ENCODE measurements at places on chromosomes 7 and 10.
A peak's percentile ranks its signal among the peaks of the same experiment; 100 is the strongest.

- H3K27me3 ChIP-seq, result no peaks in the 10 kb centered on the region
- H3K4me3 ChIP-seq, result no peak overlapping the region
- no peak overlapping the region for H3K27ac ChIP-seq
- H3K36me3 ChIP-seq, result no peaks in the 10 kb centered on the region
- no peak for DNase-seq
These were observed 148.1 kb upstream of the CELF2 start for GRCh38 chr10:10869592-10869991.

- no peak overlapping the region for H3K4me3 ChIP-seq
- H3K27ac ChIP-seq, result no peak overlapping the region
- no peaks in the 10 kb centered on the region for H3K27me3 ChIP-seq
- no peak for DNase-seq
These were observed 72.5 kb downstream of the CCDC6 start for GRCh38 chr10:59833810-59834209.

GRCh38 chr10:69760072-69760471 is 41.6 kb upstream of the COL13A1 start:
- no peaks in the 10 kb centered on the region for H3K27me3 ChIP-seq
- no peaks in the 10 kb centered on the region for H3K4me1 ChIP-seq
- DNase-seq, result no peak
- no peaks in the 10 kb centered on the region for H3K36me3 ChIP-seq

DNA sequence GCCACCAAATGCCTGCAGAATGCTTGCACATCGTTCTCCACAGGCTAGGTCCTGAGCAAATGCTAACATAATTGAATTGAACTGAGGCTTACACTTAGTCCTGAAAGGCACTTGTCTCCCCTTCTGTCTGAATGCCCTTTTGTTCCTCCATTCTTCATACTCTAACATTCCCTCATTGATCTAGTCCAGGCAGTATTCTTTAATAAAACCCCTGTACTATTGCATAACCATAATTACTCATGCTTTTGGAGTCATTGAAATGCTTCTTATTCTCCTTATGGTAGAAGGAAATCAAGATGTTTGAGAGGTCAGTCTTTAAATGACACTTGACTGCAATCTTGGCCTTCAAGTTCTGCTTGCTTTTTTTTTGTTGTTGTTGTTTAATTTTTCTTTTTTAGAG is 7.1 kb downstream of the PI4K2A start:
- H3K27me3 ChIP-seq, result no peaks in the 10 kb centered on the region
- H3K27ac ChIP-seq, result no peak overlapping the region
- peaks cover 48% of the 10 kb centered on the region for H3K4me1 ChIP-seq
- no peak overlapping the region for H3K4me3 ChIP-seq
- DNase-seq, result no peak

- H3K27me3 ChIP-seq, result no peaks in the 10 kb centered on the region
- H3K36me3 ChIP-seq, result peaks cover 20% of the 10 kb centered on the region
- H3K4me1 ChIP-seq, result peaks cover 47% of the 10 kb centered on the region
- H3K27ac ChIP-seq, result peak overlapping the region; percentile 96
- no peak overlapping the region for H3K4me3 ChIP-seq
- no peak for DNase-seq
These were observed 31.5 kb upstream of the SH2D4B start for GRCh38 chr10:80506189-80506575.

GRCh38 chr7:81355911-81356310 is 413.9 kb downstream of the HGF start:
- no peak for DNase-seq
- H3K27me3 ChIP-seq, result no peaks in the 10 kb centered on the region
- H3K4me1 ChIP-seq, result no peaks in the 10 kb centered on the region
- H3K36me3 ChIP-seq, result no peaks in the 10 kb centered on the region

DNA sequence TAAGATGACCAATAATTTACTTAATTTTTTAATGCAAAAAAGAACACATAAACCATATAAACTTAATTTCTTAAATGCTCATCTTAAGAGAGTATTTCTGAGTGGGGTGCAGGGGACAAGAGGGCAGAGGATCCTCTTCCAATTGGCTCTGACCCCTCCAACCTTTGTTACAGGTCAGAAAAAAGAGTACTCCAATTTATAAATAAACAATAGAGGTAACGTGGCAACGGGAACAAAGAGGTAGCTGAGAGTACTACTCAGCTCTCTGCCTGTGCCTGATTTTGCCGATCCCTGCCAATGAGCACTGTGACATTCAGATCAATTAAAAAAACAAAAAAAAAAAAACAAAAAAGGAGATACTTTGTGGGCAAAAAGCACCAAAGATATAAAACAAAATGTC is 307.9 kb downstream of the PARD3 start:
- H3K4me3 ChIP-seq, result no peak overlapping the region
- no peak for DNase-seq
- H3K27ac ChIP-seq, result no peak overlapping the region
- no peaks in the 10 kb centered on the region for H3K27me3 ChIP-seq
- no peaks in the 10 kb centered on the region for H3K36me3 ChIP-seq

DNA sequence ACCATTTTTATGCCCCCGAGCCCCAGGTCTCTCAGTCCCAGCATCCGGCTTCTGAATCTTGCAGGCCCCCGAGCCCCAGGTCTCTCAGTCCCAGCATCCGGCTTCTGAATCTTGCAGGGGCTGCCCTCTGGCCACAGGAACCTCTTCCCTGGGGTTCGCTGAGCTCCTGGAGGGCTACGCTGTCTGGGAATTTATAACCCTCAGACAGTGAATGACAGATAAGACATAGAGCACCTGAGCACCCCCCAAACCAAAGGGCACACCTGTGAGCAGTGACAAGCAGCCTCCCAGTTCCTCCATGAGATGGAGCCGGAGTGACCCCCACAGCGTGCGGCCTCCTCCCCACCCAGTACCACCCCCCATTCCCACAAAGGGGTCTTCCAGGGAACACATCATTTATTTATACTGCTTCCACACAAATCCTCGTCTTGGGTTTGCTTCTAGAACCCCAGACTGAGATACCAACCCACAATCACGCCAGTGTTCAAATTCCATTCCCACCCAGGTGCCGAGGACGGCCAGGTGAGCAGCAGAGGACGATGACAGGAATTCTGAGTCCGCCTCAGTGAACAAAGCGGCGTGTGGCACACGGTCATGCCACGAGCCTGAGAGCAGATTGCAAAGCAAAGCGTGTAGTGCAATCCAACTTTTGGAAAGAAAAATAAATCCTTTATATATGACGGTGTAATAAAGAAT is 57.7 kb upstream of the FAM20C start:
- H3K4me3 ChIP-seq, result no peak overlapping the region
- no peaks in the 10 kb centered on the region for H3K27me3 ChIP-seq
- DNase-seq, result no peak
- H3K27ac ChIP-seq, result no peak overlapping the region
- peaks cover 14% of the 10 kb centered on the region for H3K4me1 ChIP-seq

GRCh38 chr7:147547252-147547897 is 1043.2 kb upstream of the C7orf33 start:
- DNase-seq, result no peak
- H3K27me3 ChIP-seq, result no peaks in the 10 kb centered on the region
- H3K27ac ChIP-seq, result no peak overlapping the region
- no peak overlapping the region for H3K4me3 ChIP-seq

DNA sequence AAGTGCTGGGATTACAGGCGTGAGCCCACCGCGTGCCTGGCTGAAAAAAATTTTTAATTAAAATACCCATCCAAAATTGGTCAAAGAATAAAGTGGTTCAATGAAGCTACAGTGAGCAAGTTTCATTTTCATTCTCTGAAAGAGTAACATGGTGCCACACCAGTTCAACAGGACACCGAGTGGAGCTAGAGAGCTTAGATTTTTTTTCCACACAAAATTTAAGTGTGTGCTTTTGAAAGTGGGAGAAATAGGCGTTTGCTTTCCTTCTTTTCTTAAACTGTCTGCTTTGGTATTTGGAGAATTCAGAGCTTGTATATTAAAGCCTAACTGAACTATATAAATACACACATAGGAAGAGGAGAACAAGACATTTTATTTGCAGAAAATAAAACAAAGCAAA is 43.4 kb downstream of the BPGM start:
- no peak for DNase-seq
- no peaks in the 10 kb centered on the region for H3K27me3 ChIP-seq
- peak overlapping the region; percentile 37 for H3K4me3 ChIP-seq
- H3K27ac ChIP-seq, result peak overlapping the region; percentile 86
- H3K36me3 ChIP-seq, result no peaks in the 10 kb centered on the region

- no peaks in the 10 kb centered on the region for H3K36me3 ChIP-seq
- no peaks in the 10 kb centered on the region for H3K27me3 ChIP-seq
- H3K4me3 ChIP-seq, result no peak overlapping the region
- no peak overlapping the region for H3K27ac ChIP-seq
- H3K4me1 ChIP-seq, result no peaks in the 10 kb centered on the region
- DNase-seq, result no peak
These were observed 49.3 kb downstream of the PFKP start for GRCh38 chr10:3116508-3117100.

DNA sequence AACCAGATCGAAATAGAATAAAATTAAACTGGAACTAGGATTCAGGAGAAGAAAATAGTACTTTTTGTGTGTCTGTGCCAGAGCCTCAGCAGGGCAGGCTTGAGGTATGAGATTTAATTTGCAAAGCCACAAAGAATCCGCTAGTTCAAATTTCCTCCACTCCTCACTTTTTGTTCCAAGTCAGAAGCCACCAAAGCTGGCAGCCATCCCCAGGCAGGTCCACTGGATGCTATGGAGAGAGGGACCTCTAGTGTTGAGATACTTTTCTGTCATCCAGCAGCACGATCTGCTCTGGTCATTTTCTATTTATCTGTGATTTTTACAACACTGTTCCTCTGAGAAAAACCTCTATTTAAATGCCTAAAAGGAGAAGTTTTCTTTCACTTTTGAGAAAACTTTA is 147.9 kb upstream of the FRMD4A start:
- no peaks in the 10 kb centered on the region for H3K36me3 ChIP-seq
- no peak overlapping the region for H3K4me3 ChIP-seq
- no peaks in the 10 kb centered on the region for H3K27me3 ChIP-seq

- DNase-seq, result no peak
- peaks cover under 1% of the 10 kb centered on the region for H3K4me1 ChIP-seq
- no peaks in the 10 kb centered on the region for H3K27me3 ChIP-seq
- H3K36me3 ChIP-seq, result no peaks in the 10 kb centered on the region
- H3K4me3 ChIP-seq, result no peak within 1 kb of the TSS
These were observed at the start of gene OPN4 for GRCh38 chr10:86654411-86655172. TSS of gene OPN4 (plus strand) at chr10:86654547. CDS start at chr10:86654784, 237 bp downstream.

DNA sequence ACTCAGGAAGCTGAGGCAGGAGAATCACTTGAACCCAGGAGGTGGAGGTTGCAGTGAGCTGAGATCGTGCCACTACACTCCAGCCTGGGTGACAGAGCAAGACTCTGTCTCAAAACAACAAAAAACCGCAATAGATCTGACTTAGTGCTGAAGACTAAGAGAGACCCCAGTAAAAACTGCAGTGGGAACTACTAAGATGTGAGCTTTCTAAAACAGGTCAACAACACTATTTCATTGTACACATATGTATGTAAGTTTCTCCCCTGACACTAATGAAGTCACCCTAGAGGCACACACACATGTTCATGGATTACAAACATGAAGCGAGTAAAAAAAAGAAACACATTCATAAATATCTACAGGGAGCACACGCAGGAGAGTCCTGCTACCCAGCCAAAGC is 68.3 kb downstream of the PDE1C start:
- H3K36me3 ChIP-seq, result peaks cover 11% of the 10 kb centered on the region
- no peak overlapping the region for H3K27ac ChIP-seq
- no peaks in the 10 kb centered on the region for H3K4me1 ChIP-seq
- no peak for DNase-seq

GRCh38 chr10:124648131-124648475 is 96.1 kb downstream of the FAM53B start:
- H3K4me3 ChIP-seq, result no peak overlapping the region
- peak overlapping the region; percentile 83 for H3K27ac ChIP-seq
- H3K36me3 ChIP-seq, result peaks cover 6% of the 10 kb centered on the region
- H3K27me3 ChIP-seq, result no peaks in the 10 kb centered on the region

- no peaks in the 10 kb centered on the region for H3K36me3 ChIP-seq
- peak overlapping the region; percentile 91 for H3K27ac ChIP-seq
- no peak overlapping the region for H3K4me3 ChIP-seq
- H3K27me3 ChIP-seq, result no peaks in the 10 kb centered on the region
- peaks cover 4% of the 10 kb centered on the region for H3K4me1 ChIP-seq
These were observed 6.7 kb downstream of the LAMB1 start for GRCh38 chr7:107996072-107996882.

GRCh38 chr10:115969591-115969990 is 303.4 kb downstream of the GFRA1 start:
- no peaks in the 10 kb centered on the region for H3K4me1 ChIP-seq
- H3K36me3 ChIP-seq, result no peaks in the 10 kb centered on the region
- H3K27me3 ChIP-seq, result no peaks in the 10 kb centered on the region
- no peak overlapping the region for H3K4me3 ChIP-seq

DNA sequence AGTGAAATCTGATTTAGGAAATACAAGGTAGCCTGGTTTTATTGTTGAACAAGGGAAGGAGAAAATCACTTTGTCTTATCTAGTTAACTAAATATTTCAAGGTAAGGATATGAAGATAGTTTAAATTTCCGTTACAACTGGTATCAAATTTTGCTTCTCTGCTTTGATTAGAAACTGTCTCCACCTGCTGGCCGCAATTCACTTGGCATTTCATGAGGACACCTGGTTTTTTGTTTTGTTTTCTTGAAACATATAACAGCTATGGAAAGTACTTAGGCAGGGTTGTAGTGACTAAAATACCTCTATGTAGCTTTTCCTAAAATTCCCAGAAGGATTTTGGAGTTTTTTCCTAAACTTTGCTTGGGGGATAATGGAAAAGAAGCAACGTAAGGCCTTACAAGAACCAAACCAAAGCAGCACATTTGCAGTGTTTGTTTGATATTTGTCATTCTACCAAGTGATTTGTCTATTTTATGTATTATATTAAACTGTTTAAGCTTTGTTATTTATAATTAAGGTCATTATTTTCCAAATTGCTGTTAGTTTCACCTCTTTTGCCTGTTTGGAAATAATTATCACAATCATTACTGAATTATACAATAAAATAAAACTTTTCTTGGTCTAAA is 73.6 kb downstream of the AHCYL2 start:
- no peak overlapping the region for H3K27ac ChIP-seq
- H3K4me1 ChIP-seq, result no peaks in the 10 kb centered on the region
- no peaks in the 10 kb centered on the region for H3K36me3 ChIP-seq
- DNase-seq, result peak; percentile 41
- H3K27me3 ChIP-seq, result no peaks in the 10 kb centered on the region

GRCh38 chr7:157972914-157973313 is 614.7 kb downstream of the PTPRN2 start:
- H3K36me3 ChIP-seq, result no peaks in the 10 kb centered on the region
- no peaks in the 10 kb centered on the region for H3K27me3 ChIP-seq
- no peak overlapping the region for H3K4me3 ChIP-seq
- H3K27ac ChIP-seq, result no peak overlapping the region
- DNase-seq, result no peak

- H3K27ac ChIP-seq, result no peak overlapping the region
- no peak for DNase-seq
- H3K4me1 ChIP-seq, result no peaks in the 10 kb centered on the region
- H3K27me3 ChIP-seq, result no peaks in the 10 kb centered on the region
- H3K4me3 ChIP-seq, result no peak overlapping the region
These were observed 193.8 kb upstream of the ADO start for GRCh38 chr10:62610649-62611229.

DNA sequence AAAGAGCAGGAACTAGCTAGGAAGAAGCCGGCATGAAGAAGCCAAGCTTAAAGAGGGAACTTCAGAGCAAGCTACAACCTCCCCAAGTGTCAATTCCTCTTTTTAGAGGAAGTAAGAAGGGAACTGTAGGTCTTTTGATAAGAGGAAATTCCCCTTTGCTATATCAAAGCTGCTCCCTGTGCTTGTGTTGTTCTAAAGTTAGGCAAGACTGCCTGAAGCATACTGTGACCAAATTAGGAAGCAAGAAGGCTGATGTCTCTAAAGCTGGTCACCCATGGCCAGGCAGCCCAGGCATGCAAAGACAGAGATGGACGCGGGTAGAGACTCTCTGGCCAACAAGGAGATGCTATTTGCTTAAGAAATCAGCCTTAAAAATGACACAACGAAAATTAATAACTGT is 87.9 kb downstream of the RNF216 start:
- no peak for DNase-seq
- H3K27me3 ChIP-seq, result no peaks in the 10 kb centered on the region
- peak overlapping the region; percentile 85 for H3K27ac ChIP-seq
- H3K36me3 ChIP-seq, result no peaks in the 10 kb centered on the region
- H3K4me3 ChIP-seq, result no peak overlapping the region
- H3K4me1 ChIP-seq, result peaks cover 3% of the 10 kb centered on the region
